Activated effector memory CD4-positive, alpha-beta T cell treated with Interleukin-2 at 50 U/mL for 16 hours (primary cell): ENCODE measurements at places on chromosomes 16 and 17.

DNA sequence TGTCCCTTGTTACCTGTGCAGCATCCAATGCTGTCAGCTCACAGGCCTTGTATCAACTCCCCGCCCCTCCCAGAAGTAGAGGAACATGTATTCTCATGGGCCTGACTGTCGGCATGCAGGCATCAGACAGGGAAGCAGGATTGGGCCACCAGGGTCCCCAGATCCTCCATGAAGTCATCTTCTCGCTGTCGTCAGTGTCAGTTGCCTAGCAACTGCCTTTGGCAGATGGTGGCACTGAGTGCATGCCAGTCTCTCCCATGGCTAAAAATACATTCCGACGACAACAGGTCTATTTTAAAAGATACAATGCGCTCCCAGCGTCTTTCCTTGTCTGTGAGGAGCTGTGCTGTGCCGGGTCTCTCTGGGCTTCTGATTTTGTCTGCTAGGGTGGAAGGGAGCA lies 36.8 kb upstream of the CES5A start:
- DNase-seq = no peak

DNA sequence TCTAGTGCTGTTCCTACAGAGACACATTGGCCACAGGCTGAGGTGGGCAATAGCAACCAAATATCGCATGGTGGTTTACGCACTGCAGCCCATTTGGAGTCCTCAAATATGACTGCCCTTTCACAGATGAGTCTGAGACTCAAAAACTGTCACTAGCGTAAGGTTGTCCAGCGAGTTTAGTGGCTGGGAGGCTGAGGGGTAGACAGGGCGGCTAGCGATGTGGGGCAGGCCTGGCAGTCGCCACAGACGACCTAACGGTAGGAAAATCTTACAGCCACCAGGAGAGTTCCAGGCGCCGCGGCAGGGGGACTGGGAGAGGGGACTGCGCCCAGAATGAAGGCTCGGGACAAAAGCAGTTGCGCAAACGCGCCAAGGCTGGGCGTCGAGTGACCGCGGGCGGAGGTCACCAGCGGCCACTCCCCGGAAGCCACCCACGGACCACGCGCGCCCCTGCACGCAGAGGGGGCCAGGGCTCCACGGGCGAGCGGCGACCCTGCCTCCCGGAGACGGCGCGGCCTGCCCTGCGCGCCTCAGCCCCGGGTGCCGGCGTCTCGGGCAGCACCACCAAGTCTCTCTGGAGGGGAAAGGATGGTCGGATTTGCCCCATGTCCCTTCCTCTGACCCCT lies 699 bp upstream of the MAP1LC3B start:
- no peak for DNase-seq

DNA sequence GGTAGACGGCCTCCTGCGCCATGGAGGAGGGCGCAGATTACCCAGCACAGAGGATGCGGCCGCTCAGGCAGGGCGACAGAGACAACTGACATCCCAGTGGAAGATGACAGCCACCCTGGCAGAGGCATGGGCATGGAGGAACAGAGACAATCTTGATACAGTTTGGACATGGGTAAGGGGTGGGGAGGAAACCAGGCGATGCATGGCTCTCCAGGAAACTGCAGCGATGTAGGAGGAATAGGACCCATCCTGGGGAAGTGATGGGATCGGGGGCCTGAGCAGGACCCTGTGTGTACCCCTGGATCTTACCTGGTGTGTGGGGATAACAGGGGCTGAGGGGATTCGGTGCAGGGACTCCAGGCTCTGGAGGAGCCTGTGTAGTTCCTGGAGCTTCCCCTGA lies 4.6 kb downstream of the OSBPL7 start:
- DNase-seq = no peak

DNA sequence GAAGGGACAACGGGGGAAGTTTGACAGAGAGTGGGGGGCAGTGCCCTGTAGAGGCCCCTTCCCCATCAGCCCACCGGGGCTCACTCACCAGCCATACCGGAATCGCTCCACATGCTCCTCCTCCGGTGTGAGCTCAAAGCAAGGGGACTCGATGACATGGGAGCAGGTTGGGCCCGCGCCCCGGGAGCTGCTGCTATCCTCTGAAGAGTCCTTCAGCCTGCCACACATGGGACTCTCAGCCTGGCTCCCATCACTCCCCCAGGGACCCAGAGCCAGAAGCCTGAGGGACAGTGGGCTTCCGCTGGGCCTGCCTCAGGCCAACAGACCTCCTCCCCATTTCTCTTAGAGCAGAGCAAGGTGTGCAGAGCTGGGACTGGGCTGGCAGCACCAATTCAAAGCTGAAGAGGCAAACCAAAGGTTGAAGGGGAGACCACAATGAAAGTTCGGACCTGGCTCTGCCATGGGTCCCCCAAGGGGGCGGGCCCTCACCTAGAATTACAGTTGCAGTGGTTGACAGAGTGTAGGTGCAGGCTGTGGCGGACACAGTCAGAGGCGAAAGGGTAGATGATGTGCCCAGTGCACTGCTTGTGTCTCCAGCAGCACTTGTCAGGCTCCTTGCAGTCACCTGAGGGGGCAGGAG lies 7.3 kb downstream of the PROCA1 start:
- no peak for DNase-seq

DNA sequence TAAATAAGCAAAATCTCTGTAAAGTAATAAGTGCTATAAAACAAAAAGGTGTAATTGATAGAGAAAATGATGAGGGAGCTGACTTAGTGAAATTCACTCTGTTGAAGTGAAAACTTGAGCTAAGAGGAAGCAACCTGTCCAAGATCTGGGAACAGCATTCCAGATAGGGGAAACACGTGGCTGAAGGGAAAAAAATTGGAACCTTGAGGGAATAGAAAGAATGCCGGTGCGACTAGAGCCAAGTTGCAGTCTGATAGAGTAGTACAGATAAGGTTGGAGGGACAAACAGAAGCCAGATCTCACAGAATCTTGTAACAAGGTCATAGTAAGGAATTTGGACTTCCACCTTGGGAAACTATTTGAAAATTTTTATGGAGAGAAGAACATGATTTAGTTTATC lies 623 bp upstream of the DDX52 start:
- DNase-seq = no peak

DNA sequence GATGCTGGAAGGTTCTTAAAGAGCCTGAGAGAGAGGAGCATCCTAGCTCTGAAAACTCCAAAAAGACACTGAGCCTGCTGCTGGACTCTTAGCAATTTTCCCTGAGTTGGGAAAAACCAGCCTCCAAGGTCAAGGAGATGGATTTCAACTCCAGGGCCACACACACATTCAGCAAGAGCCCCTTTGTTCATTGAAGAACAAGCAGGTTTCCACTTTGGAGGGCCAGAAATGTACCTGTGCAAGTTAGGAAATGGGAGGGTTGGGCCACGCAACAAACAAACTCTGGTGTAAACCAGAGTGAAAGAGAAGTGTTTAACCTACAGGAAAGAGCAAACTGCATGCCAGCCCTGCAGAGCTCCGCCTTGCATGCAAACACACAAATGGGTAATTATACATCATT lies 264.8 kb upstream of the RPL38 start:
- no peak for DNase-seq

DNA sequence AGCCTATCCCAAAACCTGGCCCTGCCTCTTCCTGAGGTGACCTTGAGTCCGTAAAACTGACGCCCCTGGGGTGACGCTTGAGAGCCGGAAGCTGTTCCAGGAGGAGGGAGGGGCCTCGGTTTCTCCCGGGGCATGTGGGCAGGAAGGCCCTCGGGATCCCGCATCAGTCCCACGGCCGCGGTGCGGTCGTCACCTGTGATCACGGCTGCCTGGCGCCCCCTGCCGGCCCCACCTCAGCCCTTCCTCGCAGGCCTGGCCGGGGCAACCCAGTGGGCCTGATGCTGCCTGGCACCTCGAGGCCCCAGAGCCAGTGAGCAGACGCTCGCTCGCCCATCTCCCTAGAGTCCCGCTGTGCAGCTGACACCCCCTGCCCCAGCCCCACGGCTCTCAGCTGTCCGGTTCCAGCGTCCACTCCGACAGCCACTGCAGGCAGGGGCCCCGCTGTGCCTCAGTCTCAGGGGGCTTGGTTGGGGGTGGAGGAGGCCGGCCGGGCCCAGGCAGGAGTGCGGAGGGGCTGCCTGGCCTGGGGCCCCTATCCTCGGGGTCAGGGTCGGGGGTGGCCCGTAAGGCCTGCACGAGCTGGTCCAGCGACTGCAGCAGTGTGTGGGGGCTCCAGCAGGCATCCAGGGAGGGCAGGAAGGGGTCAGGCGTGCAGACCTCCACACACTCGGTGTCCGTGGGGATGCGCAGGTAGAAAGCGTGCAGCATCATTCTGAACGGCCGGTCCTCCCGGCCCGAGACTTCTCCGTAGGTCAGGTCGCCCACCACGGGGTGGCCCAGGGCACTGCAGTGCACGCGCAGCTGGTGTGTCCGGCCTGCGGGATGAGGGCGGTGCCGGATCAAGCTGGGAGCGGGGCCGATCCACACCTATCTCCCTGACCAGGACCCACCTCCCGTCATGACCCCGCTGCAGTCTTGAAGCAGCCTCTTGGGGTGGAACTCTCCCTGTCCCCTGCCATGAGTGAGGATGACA lies 2.3 kb downstream of the RPUSD1 start:
- DNase-seq = peak; percentile 56

- no peak for DNase-seq
These were observed 11.2 kb upstream of the DNAH17 start for GRCh38 chr17:78588258-78589030.

GRCh38 chr17:34645594-34645993 lies 66.2 kb downstream of the TMEM132E start:
- DNase-seq = no peak

- no peak for DNase-seq
These were observed 70.3 kb downstream of the RAI1 start for GRCh38 chr17:17751489-17752088.

DNA sequence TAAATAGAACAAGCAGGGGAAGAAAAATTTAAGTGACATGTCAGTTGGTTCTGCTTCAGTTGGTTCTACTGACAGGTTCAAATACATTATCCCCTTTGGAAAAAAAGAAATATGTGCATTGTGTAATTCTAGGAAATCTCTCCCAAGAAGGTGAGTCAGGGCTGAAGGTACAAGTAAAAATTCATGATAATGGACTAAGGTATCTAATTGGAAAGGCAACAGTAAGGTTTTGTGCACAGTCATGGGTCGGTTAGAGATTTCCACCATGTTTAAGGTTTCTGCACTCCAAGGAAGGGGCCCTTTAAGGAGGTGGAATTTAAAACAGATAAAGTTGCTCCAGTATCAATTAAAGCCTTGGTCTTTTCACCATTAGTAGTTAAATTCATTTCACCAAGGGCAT lies 17.9 kb upstream of the B4GALNT2 start:
- DNase-seq = no peak

GRCh38 chr16:1691276-1691675 lies 13.2 kb downstream of the JPT2 start:
- no peak for DNase-seq

- no peak for DNase-seq
These were observed 160.3 kb upstream of the TBX2 start for GRCh38 chr17:61239327-61239726.

GRCh38 chr17:81000334-81000630 lies 8.6 kb downstream of the CHMP6 start:
- DNase-seq = no peak

DNA sequence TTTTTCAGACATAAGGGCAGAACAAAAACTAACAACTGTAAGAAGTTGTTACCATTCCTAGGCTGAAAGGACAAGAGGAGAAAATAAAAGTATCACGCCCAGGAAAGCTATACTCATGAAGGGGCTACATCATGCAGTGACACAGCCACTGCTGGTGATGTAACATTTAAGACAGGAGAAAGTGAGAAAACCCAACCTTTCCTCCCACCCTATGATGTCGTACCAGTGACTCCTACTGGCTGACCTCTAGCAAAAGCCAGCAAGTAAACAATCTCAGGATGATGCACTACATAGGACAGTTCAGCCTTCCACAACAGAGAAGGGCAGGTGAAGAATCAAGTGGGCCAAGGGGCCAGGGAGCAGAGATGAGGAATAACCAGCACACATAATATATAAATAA lies 14.0 kb upstream of the OR1E2 start:
- DNase-seq = no peak

DNA sequence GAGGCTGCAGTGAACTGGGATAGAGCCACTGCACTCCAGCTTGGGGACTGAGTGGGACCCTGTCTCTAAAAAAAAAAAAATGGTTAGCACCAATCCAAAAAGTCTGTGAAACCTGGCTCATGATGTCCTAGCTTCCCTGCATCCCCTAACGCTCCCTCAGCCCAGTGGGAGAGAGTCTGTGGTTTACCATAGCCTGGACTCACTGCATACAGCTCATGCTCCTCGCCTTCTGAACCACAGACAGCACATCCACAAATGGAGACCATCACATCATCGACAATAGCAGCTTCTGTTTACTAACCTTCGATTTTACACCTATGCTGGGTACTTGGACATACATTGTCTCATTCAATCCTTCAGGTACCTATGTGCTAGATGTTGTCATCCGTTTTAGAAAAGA lies 43.6 kb downstream of the NLRC5 start:
- DNase-seq = no peak

GRCh38 chr17:60149691-60150582 lies at the start of gene CA4:
Gene CA4 (plus strand): TSS chr17:60149973. CDS start chr17:60150035, 62 bp downstream.
- no peak for DNase-seq

GRCh38 chr16:85569615-85570212 lies 43.4 kb upstream of the GSE1 start:
- peak; percentile 22 for DNase-seq

GRCh38 chr16:87762071-87762571 lies 3.7 kb downstream of the KLHDC4 start:
- DNase-seq = no peak

DNA sequence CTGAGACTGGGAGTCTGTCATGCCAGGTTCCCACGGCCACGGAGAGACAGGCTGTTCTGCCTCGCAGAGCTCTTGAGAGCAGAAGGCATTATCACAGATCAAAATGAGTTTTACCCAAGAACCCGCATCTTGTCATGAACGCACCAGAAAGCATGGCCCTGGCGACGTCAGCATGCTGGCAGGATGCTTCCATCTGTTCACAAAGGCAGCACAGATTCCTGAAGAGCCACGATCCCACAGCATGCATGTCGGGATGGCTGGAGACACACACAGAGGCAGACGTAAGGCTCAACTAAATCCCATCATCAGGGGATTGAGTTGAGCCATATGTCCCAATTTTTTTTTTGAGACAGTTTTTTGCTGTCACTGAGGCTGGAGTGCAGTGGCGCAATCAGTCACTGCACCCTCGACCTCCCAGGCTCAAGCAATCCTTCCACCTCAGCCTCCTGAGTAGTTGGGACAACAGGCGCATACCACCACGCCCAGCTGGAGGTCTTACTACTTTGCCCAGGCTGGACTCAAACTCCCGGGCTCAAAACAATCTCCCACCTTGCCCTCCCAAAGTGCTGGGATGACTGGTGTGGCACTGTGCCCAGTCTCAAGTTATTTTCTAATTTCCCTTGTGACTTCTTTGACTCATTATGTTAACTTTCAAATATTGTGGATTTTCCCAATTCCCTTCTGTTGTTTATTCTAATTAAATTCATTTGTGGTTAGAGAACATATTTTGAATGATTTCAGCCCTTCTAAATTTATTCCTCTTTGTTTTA lies 11.1 kb downstream of the FANCA start:
- DNase-seq = no peak

GRCh38 chr17:37025847-37026530 lies 77.2 kb downstream of the AATF start:
- DNase-seq = no peak

DNA sequence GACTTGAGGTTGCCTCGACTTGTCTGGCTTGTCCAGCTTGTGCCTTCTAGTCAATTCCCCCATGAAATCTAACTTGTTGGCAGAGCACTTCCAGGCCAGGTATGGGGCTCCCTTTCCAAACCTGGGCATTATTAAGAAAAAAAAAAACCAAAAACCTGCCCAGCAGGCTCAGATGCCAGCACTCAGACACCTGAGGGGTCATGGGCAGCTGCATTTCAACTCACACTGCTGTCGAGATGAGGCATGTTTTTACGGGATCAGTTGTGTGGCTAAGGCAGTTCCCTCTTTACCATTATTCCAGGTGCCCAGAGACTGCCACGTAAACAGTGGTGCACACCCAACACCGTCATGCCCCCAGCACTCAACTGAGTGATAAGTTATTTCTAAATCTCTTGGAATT lies 17.8 kb downstream of the TMEM11 start:
- DNase-seq = no peak
